Stimulated activated CD4-positive, alpha-beta T cell treated with anti-CD3 and anti-CD28 coated beads, Interleukin-4, amount 100 ng/mL, for 48 hours (primary cell): ENCODE measurements at places on chromosomes 5 and 9.

DNA sequence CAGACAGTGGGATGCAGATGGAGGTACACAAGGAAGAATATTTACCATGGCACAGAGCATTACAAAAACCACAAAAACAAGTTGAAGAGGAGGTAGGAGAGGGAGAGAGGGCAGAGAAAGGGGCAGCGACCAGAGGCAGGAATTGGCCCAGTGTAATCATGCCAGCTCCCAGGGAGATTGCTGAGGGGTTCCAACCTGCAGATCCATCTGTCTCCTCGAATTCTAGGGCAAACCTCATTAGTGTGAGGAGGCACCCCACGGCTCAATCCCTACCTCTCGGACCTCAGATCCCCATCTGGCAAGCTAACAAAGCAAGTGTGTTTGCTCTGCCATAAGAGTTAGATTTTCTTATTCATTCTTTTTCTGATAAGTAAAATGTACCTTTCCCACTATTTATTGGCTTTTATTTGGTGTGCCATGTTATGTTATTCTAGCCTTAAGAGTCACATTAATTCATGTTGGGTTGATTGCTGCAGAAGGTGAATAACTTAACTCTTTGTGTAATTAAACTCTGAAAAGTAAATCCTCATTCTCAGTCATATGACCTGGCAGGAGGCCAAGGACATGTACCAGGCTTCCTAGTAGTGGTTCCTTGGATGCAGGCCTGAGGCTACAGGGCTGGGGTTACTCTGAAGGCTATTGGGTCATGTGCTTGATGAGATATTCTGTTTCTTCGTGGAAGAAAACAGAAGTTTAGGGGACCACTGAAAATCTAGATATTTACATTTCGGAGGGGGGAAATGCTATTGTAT lies 315.2 kb upstream of the ATP10B start:
- DNase-seq: no peak

- DNase-seq: no peak
Observed at GRCh38 chr9:126618190-126618584, 4.5 kb downstream of the LMX1B start.

GRCh38 chr9:9752722-9753121 lies 860.1 kb downstream of the PTPRD start:
- no peak for DNase-seq

GRCh38 chr5:67876371-67876770 lies 339.2 kb upstream of the PIK3R1 start:
- DNase-seq: no peak

GRCh38 chr9:132854832-132855231 lies 23.3 kb downstream of the AK8 start:
- DNase-seq: no peak

- no peak for DNase-seq
Observed at GRCh38 chr5:11148810-11149539, 387.9 kb upstream of the DAP start.

- peak; percentile 11 for DNase-seq
Observed at GRCh38 chr9:4344946-4345345, 45.1 kb upstream of the GLIS3 start.
